Stimulated activated CD8-positive, alpha-beta memory T cell treated with anti-CD3 and anti-CD28 coated beads, Interleukin-15, amount 100 ng/mL, for 4 hours (primary cell): ENCODE measurements at places on chromosomes 6 and 20.

- no peak for DNase-seq
These were observed 45.1 kb downstream of the RAMACL start for GRCh38 chr6:166541366-166541765.

DNA sequence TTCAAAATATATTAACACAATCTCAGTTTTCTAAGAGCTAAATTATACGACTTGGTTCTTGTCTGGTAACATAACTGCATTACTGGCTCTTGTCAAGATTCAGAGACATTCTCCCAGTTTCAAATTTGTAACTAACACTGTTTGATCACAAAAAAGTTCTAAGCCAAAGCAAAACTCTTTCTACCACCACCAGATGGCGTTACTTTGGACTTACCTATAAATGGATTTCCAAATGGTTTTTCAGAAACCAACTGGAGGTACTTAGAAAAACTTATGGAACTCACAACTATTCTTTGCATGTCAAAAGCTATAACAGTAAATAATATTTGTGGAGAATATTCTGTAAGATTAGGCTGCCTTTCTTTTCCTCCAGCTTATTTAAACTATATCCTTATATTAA is 34.2 kb upstream of the GFRAL start:
- DNase-seq, result no peak

GRCh38 chr6:169604076-169604475 is 97.8 kb downstream of the WDR27 start:
- DNase-seq, result no peak

DNA sequence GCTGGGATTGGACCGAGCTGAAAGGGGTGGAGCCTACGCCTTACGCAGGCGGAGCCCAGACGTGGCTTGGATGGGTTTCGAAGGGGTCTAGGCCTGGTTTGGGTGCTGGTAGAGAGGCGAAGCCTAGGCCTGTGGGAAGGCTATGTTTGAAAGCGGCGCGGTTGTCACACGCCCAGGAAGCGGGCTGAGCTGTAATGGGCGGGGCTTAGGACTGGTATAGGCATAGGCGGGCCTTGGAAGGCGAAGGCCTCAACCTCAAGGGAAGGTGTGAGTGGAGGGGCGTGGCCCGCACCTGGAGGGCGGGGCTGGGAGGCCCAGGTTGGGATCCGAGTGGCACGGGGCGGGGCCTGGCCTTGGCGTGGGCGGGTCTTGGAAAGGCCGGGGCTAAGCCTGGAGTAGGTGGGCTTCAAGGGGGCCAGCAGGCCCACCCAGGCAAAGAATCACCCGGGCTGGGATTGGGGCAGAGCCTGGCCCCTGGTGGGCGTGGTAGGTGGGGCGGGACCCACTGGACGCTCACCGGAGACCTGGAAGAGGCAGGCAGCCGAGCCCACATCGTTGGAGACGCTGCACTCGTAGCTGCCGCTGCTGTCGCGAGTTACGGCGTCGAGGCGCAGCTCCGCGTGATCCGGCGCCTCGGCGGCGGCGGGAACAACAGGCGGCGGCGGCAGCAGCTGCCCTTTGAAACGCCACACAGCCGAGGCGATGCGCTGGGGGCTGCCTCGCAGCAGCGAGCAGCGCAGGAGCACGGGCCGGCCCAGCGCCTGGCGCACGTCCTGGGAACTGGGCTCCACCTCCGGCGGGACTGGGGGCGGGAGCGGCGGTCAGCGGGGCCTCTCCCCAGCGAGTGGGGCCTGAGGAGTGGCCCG is 49.0 kb downstream of the MDGA1 start:
- DNase-seq, result no peak

GRCh38 chr6:140494321-140495108 is 1120.1 kb upstream of the CITED2 start:
- no peak for DNase-seq

GRCh38 chr6:2510316-2510715 is 240.4 kb downstream of the MYLK4 start:
- DNase-seq, result no peak

GRCh38 chr6:69622924-69623323 is 173.9 kb downstream of the LMBRD1 start:
- DNase-seq, result no peak

GRCh38 chr6:82248273-82248735 is 760 bp upstream of the IBTK start:
- DNase-seq, result no peak

DNA sequence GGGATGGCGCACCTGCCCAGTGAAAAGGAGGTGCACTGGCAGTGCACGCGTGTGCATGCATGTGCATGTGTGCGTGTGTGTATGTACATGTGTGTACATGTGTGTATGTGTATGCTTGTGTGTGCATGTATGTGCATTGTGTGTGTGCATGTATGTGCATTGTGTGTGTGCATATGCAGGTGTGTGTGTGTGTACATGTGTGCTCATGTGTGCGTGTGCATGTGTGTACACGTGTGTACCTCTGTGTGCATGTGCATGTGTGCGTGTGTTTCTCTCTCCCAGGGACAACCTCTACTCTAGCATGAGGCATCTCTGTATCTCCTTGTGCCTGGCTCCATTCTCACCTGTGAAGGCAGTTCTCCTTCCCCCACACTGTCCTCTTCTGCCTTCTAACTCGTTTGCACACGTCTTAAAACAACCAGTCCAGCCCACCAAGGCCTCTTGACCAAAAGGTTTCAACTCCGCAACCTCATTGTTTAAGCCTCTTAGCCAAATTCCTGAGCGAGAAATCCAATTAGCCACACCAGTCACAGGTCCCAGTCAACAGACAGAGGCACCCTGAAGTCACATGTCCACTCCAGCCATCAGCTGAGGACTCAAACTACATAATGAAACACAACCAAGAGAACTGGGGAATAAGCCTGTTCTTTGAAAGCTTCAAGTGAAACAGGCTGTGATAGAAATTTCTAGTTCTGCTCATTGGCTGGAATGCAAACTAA is 103.5 kb upstream of the PTPRT start:
- no peak for DNase-seq

DNA sequence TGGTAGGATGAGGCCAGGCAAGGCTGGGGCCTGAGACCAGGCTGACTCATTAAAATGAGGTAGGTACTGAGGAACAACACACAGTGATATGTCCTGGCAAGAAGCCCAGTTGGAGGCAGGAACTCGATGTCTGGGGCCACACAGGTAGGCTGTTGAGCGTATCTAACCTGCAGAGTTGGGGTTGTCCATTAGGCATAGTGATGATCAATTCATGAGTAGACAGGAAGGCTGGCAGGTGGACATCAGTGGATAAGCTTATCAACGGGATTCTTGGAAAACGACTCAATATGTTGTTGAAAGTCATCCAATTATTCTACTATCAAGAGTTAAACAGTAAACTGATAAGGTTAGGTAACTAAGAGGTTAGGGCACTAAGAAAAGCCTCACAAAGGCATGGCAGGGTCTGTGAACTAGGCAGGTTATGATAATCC is 193.2 kb upstream of the COL21A1 start:
- DNase-seq, result no peak

GRCh38 chr6:38264605-38265004 is 375.1 kb downstream of the BTBD9 start:
- DNase-seq, result no peak

DNA sequence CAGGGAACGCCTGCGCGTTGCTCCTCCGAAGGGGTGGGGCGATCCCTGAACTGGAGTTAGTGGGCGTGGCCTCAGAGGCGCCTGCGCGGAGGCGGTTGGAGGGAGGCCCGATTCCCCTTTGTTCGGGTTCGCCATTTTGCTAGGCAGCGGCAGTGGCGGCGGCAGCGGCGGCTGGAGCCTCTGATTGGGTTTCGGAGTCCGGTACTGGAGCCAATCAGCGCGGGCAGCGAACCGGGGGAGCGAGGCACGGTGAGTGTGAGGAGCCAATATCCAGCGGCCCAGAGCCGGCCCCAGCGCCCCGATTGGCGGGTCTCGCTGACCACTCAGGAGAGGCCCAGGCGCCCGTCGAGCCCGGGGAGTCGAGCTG is at the start of gene NFYA:
Gene NFYA (plus strand): TSS at position 139 of the 367 bp plus-strand sequence. CDS start 6,116 bp downstream, outside the sequence.
- DNase-seq, result peak; percentile 99

DNA sequence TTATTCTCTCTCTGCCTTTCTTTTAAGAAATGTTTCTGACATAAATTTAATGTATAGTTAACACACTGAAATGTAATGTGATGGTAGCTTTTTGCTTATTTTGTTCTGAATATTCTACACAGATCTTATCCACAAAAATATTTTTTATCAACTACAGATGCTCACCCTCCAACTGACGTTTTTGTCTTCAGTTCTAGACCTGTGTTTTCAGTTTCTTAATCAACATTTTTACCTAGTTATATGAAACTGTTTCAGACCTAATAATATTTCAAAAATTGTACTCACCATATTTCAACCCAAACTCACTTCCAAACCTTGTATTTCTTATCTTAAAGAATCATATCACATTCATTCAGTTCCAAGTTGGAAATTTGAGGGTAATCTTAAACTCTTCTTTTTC is 452.8 kb downstream of the RFPL4B start:
- DNase-seq, result no peak

DNA sequence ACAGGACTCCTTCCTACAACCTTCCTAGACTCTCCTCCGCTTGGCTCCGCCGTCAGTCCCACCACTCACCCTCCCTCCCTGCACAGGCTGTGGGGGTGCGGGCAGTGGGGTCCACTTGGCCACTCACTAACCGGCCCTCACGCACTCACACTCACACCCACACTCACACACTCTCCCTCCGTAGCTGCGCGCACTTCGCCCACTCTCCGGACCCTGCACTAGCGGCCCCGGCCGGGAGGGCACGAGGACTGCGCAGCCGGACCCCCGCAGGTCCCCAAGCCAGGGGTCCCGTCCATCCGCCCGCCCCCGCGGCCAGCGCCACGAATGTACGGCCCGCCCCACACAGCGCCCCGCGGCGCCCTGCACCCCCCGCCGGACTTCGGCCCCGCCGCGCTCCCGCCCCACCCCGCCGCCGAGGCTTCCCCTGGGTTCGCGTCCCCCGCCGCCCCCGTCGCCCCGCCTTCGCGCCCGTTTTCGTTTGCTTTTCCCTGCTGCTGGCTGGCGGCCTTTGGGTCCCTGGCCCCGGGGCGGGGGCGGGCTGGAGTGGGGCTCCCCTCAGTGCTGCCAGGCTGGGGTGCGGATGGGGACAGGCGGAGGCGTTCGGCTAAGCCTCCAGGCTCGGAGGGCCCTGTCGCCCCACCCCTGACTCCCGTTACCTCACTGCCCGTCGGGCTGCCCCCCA is 23.0 kb upstream of the SLC22A7 start:
- DNase-seq, result peak; percentile 5

DNA sequence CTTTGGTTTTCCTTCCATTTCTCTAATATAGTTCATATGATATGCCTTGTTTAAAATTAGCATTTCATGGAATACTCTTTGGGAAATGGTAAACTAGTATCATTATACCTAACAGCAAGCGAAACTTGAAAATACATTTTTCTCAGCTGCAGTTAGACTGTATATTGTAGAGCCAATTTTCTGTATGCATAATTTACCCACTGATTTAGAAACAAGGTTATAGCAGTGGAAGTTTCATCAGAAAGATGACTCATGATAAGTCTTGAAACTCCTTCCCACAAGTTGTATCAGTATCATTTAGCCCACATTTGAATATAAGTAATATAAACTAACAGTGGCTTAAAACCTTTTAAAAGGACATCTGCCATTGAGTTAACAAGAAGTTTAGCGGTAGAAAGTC is 164.8 kb upstream of the BMP5 start:
- no peak for DNase-seq

GRCh38 chr20:49833483-49833882 is 20.9 kb downstream of the SLC9A8 start:
- no peak for DNase-seq

GRCh38 chr20:39885975-39886649 is 802.9 kb downstream of the MAFB start:
- DNase-seq, result no peak

DNA sequence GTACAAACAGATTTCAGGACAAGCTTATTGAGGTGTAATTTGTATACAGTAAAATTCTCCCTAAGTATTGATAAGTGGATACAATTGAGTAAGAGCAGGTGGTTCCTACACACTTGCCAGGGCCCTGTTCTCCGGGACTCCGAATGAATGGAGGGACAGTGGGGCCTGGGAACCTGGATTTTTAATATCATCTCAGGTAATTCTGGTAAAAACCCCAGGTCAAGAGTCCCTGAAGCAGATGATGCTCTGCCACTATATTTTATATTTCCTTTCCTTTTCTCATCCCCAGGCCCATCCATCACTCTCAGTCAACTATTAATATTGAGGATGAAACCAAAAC is 104.9 kb downstream of the FYN start:
- DNase-seq, result no peak

DNA sequence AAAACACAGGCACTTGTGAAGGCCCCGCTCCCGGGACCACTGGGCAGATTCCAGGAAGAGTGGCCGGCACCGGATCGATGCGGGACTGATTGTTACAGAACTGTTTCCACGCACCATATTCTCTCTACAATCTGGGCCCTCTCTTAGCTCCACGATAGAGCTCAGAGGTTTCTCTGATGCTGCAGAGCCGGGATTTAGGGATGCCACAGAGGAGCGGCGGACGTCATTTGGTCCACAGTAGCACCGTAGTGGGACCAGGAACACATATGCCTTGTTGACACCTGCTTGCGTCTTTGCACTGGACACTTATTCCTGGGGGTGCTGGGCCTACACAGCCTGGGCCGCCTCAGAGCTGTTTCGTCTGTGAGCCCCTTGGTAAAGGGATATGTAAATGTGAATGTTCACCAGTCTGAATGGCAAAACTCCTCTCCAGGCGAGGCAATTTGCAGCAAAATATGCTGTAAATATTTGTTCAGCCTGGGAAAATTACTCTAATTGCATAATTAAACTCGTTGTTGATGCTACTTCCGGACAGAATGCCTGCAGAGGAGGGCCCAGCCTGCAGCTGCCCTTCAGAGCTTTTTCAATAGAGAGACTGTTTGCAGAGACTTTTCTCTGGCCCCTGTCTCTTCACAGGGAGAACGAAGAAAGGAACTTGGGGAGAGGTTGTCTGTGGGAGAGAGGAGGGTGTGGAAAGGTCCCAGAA is 9.4 kb downstream of the PCK1 start:
- no peak for DNase-seq

DNA sequence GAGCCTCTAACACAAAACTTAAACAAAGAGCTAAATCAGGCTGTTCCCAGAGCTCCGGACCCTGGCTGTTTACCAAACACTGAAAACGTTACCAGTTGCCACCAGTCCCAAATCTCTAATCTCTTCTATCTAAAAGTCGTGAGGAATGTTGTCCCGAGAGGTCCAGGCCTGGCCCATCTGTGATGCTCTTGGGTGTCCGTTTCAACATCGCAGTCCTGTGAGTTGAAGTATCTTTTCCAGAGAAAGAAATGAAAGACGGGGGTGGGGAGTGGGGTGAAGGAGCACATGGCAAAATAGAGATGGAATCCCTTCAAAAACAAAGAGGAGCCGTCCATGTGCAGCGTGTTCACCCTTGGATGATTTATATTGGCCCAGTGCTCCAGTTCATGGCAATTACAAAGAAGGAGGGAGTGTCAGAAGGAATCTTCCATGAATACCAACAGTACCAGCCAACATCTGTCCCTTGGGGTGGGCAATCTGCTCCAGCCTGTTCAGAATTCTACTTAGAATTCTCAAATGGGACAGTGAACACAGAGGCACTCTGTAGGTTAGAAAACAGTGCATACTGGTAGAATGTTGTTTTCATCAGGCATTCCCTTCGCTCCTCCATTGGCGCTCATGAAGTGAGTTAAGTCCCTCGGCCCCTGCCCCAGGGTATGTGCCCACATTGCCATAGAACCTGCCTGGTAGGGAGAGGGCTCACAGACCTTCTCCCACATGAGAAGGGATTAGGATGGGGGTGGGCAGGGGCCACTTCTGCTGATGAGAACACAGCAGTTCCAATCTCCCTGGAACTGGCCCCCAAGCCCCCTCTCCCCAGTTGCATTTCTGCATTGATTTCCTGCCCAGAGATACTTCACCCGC is 112.1 kb downstream of the LY86 start:
- DNase-seq, result no peak
